ENCODE measurements at places on chromosomes 7 and 10.

GRCh38 chr10:61541960-61542359 lies 88.8 kb upstream of the TMEM26 start:
- DNase-seq = no peak

DNA sequence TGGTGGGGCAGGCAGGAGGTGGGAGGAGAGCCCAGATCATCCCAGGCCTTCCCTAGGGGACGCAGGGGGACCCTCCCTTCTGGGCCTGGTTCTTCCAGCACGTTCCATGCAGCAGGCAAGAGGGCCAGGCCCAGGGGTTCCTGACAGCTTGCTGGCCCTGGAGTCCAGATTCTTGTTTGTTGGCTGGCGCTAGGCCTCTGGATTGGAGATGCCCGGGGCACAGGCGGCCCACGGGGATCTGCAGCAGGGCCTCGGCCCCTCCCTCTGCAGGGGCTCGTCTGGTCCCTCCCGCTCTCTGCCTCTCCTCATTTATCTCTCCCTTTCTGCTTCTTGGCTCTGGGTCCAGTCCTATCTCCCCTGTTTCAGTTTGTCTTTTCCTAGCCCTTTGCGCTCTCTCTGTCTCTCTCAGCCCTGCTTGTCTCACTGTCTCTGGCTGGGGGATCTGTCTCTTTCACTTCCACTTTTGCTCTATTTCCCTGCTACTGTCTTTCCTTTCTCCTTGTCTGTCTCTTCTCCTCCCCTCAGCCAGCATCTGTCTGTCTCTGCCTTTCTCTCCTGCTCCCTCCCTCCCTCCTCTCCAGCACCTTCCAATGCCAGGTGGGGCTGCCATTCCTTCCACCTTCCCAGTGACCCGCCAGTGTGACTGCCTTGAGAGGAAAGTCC lies 1.1 kb upstream of the AQP1 start:
- DNase-seq = no peak

- DNase-seq = no peak
Observed at GRCh38 chr10:9339716-9340115, 1285.2 kb downstream of the GATA3 start.

GRCh38 chr10:102841827-102842345 lies 4.7 kb upstream of the CYP17A1 start:
- DNase-seq = no peak

DNA sequence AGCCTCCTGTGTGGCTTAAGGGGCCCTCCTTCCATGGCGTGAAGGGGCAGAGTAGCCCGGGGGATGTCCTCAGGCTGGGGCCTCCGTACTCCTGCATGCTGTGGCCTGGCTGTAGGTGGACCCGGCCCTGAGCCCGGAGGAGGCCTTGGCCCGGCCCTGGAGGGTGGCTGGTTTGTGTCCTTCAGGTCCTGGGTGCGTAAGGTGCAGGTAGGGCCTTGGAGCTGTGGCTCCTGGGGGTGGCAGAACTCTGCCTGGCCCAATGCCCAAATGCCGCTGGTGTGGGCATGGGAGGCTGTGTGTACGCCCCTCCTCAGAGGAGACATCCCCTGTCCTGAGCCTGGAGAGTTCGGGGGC lies 26.9 kb upstream of the AMZ1 start:
- DNase-seq = no peak

- no peak for DNase-seq
Observed at GRCh38 chr10:103954543-103954942, 12.4 kb upstream of the SLK start.

DNA sequence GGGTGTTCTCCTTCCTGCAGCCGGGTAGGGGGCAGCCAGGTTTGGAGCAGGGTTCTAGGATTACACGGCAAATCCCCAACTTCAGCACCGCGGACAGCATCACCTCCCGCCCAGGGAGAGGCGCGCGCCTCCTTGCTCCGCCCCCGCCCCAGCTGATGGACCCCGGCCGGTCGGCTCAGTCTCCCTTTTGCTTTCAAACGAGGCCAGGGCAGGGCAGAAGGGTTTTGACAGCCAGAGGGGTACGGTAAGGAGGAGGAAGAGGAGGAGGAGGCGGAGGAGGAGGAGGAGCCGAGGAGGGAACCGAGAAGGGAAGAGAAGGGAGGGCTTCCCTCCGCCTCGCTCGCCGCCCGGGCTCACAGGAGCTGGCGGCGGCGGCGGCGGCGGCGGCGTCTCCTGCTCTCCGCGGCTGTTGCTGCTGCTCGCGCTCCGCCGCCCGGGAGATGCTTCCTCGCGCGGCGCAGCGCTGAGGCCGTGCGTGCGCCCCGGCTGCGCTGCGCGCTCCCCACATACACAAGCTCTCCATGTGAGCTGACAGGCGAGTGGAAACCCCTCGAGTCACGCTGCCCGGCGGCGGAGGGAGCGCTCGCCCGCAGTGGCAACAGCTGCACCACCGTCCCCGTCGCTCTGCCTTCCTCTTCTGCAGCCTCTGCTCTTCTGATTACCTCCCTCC lies 615 bp upstream of the CNTNAP2 start:
- DNase-seq = no peak

GRCh38 chr10:85936161-85936560 lies 430.4 kb downstream of the GRID1 start:
- no peak for DNase-seq

DNA sequence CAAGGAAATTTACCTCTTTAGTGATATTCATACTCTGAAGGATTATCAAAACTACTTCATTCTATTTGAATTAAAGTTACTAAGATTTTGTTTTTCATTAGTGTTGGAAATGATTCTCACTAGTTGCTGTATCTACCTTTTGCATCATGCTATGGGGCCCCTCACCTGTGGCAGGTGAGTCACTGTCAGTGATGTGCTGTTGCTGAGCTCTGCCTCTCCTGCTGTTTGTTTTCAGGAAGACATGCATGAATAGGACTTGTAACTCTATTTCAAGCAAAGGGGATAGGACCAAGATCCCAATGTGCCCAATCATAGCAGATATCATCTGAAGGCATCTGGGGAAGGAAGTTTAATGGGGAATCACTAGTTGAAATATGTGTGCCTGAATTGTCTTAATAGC lies 57.4 kb upstream of the AGR3 start:
- DNase-seq = no peak

DNA sequence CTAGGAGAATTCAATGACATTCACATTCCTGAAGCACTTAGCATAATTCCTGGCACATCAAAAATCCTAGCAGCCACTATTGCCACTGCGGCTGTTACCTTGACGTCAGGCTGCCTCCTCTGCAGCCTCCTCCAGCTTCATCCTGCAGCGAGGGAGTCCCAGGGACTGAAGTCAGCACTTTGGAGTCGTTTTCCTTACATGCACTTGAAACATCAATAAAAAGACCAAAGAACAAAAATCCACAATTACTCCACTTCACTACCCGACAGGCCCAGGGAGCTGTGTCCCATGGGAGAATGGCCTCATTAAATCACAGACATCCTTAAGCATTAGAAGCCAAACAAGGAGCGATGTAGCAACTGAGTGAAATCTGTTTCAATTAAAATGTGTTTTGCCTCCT lies 48.6 kb upstream of the NANOS1 start:
- DNase-seq = no peak

DNA sequence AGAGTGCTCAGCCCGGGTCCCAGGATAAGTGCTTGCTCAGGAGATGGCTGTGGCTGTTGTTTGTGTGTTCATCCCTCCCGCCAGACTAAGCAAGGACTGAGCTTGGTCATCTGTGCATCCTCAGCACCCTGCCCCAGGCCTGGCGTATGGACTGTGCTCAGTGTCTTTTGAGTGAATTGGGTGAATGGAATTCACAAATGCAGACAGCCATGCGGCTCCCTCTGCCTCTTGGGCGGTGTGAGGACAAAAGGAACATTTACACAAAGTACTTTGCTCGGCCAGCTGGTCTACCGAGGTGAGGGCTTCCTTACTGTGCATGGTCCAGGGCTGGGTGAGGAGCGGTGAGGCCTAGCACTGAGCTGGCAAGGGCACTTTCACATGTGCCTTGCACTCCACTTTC lies 120.2 kb downstream of the CDH23 start:
- DNase-seq = no peak

- no peak for DNase-seq
Observed at GRCh38 chr10:88281592-88282347, 301.3 kb downstream of the RNLS start.

- no peak for DNase-seq
Observed at GRCh38 chr7:30984359-30985107, 20.8 kb downstream of the GHRHR start.

DNA sequence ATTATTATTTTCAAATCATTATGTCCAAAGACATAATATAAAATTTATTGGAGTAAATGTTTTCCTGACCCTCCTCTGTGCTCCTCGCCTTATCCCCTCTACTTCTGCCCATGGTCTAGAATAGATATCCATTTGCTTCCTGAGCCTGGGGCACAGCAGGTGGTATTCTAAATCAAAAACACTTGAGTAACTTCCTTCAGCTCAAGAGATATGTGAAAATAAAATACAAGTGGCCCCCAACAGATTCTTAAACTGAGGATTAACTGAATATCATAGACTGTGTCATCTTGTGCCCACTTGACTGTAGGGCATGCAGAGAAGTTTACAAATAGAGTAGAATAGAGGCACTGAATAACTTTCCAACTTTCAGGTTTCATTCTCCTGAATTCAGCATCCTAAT lies 59.1 kb downstream of the HGF start:
- DNase-seq = no peak

DNA sequence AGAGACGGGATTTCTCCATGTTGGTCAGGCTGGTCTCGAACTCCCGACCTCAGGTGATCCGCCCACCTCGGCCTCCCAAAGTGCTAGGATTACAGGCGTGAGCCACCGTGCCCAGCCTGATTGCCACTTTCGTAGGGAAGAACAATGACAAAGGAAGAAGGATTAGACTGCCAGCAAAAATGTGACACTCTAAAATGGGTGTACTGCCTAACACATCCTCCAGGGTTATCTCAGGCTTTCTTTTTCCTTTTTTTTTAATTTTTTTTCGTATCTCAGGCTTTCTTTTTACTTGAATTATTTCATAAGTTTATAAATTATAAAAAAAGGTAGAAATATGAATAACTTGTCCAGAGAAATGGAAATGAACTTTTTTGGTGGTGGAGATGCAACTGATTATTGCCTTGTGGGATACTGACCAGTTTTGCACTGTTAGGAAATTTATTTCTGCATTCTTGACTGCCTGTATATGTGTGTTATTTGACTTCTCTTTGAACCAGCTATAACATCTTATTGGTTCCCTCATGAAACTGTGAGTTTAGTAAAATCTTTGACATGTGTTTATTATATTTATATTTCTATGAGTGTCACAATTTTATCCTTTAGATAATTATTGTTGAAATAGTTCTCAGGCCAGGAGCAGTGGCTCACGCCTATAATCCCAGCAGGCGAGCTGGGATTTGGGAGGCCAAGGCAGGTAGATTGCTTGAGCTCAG lies 56.8 kb downstream of the XRCC2 start:
- DNase-seq = no peak

GRCh38 chr10:133205146-133205545 lies 24.9 kb upstream of the UTF1 start:
- no peak for DNase-seq

- peak; percentile 1 for DNase-seq
Observed at GRCh38 chr7:31443457-31443856, 70.4 kb upstream of the ITPRID1 start.

DNA sequence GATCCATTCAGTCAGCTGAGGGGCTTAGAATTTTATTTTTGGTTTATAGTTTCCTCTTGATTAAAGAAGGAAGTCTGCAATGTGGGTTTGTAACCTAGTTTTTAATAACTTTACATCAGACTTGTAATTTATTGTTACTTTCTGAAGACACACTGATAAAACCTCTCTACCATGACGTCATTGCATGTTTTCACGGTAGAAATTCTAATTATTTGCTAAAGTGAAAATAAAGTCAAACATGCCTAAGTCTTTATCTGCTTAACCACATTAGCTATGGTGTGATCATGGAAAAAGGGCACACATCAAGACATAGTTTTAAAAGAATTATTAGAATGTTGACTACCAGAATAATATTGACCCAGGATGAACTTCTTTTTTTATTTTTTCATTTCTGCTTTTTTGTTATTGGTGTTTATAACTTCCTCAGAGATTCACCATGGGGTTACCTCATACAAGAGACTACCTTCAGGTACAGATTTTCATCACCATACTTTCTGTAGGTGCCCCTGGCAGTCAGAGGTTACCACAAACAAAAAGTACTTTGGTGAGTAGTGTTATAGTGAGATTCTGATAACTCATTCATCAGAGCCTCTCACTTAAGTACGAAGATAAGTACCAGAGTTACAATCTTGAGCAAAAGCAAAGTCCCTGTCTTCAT lies 7.0 kb upstream of the PANK1 start:
- DNase-seq = no peak

GRCh38 chr7:102061981-102062390 lies 224.7 kb upstream of the SH2B2 start:
- DNase-seq = no peak

DNA sequence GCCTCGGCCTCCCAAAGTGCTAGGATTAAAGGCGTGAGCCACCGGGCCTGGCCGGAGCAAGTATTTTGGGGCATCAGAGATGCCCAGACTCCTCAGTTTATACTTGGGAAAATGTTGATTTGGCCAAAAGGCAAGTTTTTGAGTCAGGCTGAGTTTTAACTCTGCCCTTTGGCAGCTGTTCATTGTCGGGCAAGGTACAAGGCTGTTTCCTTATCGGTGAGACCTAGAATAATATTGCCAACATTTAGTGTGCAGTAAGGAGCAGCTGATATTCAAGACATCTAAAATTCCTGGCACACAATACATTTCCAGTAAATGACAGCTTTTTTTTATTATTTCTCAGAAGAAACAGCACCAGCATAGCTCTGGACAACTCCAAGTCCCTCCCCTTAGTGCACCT lies 147.6 kb upstream of the C7orf33 start:
- no peak for DNase-seq

GRCh38 chr10:6212806-6213205 lies 10.1 kb downstream of the PFKFB3 start:
- DNase-seq = no peak

- DNase-seq = no peak
Observed at GRCh38 chr7:98467570-98468312, 66.9 kb upstream of the BAIAP2L1 start.

GRCh38 chr7:1029637-1030443 lies 14.5 kb upstream of the GPR146 start:
- no peak for DNase-seq

GRCh38 chr7:48366096-48366495 lies 194.8 kb downstream of the ABCA13 start:
- no peak for DNase-seq
